ENCODE measurements at places on chromosomes 4 and X.

DNA sequence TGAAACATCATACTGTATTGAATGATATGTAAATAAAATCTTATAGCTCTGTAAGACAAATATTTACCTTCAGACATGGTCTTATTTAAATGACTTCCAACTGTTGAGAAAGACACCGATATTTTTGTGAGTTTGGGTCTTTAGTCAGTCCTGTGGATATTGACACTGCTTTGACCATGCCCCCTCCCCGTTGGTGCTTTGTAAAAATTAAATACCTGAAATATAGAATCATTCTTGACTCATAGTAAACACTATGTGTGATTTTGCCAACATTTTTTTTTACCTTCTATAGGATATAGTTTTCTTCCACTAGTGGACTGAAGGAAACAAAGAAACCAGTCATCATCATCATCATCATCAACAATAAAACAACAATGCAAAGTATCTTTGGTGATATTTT, 114.3 kb upstream of the HS3ST1 start:
- no peak for DNase-seq

DNA sequence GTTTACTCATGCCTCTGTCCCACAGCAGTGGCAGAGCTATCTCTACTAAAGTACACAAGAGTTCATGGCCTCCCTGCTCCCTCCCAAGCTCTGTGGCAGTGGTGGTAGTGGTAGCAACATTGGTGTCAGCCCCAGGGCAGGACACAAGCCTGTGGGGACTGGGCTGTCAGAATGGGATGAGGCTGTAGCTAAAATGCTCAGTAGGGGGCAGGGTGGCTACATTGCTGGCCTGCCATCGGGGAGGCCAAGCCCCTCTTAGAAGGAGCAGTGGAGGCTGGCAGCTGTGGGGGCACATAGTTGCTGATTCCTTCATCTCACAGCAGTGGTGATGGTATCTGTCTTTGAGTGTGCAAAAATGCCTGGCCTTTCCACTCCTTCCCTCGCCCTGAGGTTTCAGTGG, 461.7 kb downstream of the PCDH18 start:
- DNase-seq = no peak

DNA sequence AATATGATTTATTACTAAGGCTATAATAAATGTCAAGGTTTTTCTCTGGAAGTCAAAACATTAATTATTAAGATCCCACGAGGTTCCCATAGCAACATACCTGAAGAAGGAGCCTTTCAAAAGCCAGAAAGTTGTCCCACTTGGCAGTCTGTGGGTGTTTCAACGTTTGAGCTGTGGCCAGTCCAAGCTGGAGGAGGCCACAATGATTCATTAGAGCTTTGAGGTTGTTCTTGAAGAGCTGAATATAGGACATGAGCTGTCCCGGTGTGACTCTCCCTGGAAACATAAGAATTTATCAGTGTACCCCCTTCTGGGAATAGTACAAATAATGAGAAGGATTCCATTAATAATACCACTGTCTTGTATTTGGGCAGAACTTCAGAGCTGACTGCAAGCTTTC, 92.1 kb downstream of the SCFD2 start:
- DNase-seq = no peak

DNA sequence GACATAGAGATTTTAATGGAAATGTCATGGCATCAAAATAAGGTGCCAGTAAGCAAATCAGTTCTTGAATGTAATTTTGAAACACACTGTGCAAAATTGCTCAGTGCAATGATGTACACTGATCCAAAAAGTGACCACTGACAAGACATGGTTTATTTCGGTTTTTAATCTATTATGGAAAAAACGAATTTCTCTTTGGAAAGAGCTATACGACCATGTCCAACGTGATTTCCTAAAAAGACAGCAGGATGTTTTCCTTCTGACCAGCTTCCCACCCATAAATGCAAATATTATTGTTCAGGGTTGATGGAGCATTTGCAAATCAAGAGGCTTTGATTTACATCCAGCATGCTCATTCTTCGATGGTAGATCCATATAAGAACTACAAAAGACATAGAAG, 17.1 kb upstream of the MAGEA1 start:
- no peak for DNase-seq

DNA sequence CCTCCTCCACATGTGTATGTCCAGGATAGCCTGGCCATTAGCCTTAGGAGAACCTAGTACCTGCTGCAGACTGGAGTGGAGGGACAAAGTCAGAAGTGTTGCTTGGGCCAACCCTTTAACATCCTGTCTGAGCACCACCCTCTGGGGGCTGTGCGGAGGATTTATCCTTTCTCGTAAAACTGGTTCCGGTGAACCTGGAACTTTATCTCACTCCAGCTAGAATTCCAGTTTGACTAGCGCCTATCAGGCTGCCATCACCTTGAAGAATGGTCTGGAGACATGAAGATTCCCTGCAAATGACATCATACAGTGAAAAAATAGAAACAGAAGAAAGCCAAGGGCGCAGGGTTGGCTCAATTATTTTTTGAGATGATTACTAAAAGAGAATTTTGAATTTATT, 4.0 kb downstream of the TCEAL8 start:
- no peak for DNase-seq

All from hematopoietic multipotent progenitor cell treated with erythropoietin and hydrocortisone succinate and interleukin-3 and kit ligand, for 8 days (in vitro differentiated cells).